ENCODE measurements at places on chromosomes 2 and 18. TPM values are rescaled to one million over a fixed set of nuclear protein-coding genes. Genes with fewer than 3 reads are reported as not detected.

Gene COA5
- total RNA-seq, result 18.0 TPM

Gene RMDN2
- 1.3 TPM for total RNA-seq

Gene NLRC4
- not detected for total RNA-seq

Gene LYPD1
- total RNA-seq, result 0.13 TPM

Gene GALNT14
- total RNA-seq, result 0.39 TPM

Gene ANKRD53
- total RNA-seq, result 0.13 TPM

Gene CROCC2
- not detected for total RNA-seq

Gene HOXD13
- not detected for total RNA-seq

Gene MYOM1
- total RNA-seq, result 0.26 TPM

Gene FRZB
- 0.13 TPM for total RNA-seq

Gene IL36G
- not detected for total RNA-seq

Gene OXER1
- total RNA-seq, result not detected

Gene HOXD12
- not detected for total RNA-seq

Gene PUM2
- 58.5 TPM for total RNA-seq

Gene PARD3B
- total RNA-seq, result 6.4 TPM

Gene GAL3ST2
- total RNA-seq, result not detected

Gene STON1
- 2.1 TPM for total RNA-seq

Gene ANKRD30B
- total RNA-seq, result not detected

Gene VIL1
- not detected for total RNA-seq

Gene DES
- total RNA-seq, result not detected

Gene ARMC9
- total RNA-seq, result 6.0 TPM

Gene SKA1
- total RNA-seq, result 2.9 TPM

Gene EN1
- total RNA-seq, result not detected

Gene TUBA3E
- not detected for total RNA-seq

Gene MTCL1
- total RNA-seq, result 5.6 TPM

Gene XIRP2
- total RNA-seq, result not detected

Gene MAP3K19
- total RNA-seq, result not detected

Gene CFAP210
- total RNA-seq, result not detected
